ENCODE measurements at places on chromosomes 5 and 9.
A peak's percentile ranks its signal among the peaks of the same experiment; 100 is the strongest.

DNA sequence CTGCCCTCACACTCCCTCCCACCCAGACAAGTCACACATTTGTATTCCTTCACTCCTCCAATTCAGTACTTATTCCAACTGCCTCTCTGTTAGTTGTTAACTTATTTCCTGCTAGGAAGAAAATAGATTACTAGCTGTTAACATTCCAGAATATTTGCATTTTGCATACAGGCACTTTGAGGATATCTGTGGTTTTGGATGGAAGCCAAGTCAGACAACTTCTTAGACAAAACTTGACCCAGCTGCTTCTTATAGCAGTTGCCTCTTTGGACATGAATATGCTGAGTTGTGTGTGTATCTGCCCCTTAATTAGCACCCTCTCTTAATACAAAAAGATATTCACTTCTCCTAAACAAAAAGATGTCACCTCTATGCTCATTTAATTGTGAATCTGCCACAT lies 1280.6 kb upstream of the ACO1 start:
- no peak for DNase-seq

DNA sequence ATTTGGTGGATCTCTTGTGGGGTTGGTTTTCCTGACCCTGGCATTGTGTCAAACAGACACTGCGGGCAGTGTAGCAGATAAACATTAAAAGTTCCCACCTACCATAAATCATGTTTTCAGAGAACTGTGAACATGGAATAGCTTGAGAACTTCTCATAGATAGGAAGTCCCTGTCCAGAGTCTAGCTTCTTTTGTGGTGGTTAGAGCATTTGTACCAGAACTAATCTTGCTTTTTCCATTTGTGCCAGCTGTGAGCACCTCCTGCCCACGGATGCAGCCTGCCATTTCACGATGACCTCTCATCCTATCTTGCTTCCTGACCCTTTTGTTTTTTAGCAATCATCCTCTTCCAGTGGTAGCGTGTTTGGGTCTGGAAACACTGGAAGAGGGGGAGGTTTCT lies 61.4 kb downstream of the FAM78A start:
- DNase-seq: no peak

GRCh38 chr5:87347272-87347671 lies 65.5 kb downstream of the CCNH start:
- DNase-seq: no peak

- DNase-seq: no peak
Observed at GRCh38 chr9:100525563-100525962, 52.3 kb upstream of the CAVIN4 start.

- no peak for DNase-seq
Observed at GRCh38 chr5:31962351-31962751, 211.8 kb downstream of the GOLPH3 start.

DNA sequence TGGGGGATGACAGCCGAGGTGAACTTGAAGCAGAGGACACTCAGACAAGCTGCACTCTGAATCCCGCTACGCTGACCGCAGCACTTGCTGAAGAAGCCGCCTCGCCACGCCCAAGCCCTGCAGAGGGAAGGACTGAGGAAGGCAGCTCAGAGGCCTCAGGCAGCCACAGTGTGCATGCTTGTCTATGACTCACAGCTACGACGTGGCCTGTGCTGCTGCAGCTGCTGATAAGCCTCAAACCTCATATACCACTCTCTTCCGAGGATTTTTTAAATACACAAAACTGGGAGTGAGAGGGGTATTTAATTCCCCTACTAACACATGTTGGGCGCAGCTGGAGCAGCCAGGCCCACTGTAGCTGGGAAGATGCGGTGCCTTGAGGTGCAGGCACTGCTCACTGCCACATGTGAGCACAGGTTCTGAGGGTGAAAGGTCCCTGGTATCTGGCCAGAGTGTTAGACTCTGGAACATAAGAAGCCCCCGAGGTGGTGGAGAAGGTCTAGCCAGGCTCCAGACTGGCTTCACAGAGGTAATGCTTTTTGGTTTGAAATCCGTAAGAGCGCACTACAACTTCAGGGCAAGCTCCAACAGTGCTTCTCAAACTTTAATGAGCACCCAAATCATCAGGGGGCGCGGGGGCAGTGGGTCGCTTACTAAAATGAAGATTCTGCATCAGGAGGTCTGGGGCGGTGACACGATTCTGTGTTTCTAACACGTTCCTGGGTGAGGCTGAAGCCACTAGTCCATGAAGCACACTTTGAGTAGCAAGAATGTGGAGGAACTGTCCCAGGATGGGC lies 196.8 kb downstream of the AUH start:
- DNase-seq: peak; percentile 55

GRCh38 chr9:113584428-113585084 lies 121.0 kb downstream of the RGS3 start:
- no peak for DNase-seq

DNA sequence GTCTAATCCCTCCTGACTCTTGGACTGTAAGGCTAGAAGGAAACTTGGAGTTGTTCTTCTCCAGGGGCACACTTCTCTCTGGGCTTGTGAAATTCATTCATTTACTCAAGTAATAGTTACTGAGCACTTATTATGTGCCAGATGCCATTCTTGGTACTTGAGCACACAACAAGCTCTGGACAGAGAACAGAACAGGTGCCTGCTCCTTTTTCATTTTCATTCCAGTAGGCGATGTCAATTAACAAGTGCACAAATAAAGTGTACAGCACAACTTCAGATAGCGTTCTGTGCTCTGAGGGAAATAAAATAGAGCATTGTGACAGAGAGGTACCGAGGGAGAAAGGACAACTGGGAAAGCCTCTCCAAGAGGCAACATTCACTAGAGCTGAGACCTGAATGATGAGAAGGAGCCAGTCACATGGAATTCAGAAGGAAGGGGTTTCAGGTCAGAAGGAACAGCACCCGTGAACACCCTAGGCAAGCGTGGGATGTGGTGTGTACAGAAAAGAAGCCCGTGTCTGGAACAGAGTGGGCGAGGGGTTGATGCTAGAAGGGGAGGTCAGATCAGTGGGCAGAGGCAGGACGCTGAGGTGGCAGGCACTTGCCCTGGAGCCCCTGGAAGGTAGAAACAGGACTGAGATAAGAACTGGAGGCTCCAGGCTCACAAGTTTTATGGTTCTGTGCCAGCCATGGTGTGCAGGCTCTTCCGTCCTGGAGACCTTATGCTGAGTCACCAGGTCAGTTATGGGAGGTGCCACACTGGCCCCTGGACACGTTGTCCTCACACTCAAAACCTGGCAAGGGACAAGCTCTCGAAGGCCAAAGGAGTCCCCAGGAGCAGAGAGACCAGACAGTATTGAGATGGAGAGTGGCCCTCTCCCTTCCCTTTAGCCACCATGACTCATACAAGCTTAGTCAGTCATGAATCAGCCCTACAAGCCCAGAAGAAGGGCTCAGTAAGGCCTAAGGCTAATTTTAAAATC lies 7.2 kb upstream of the ABLIM3 start:
- no peak for DNase-seq

- DNase-seq: peak; percentile 63
Observed at GRCh38 chr5:178279723-178280438, 47.3 kb upstream of the PHYKPL start.

- no peak for DNase-seq
Observed at GRCh38 chr9:13166996-13167395, 112.5 kb downstream of the MPDZ start.

- no peak for DNase-seq
Observed at GRCh38 chr9:70517926-70518610, 103.6 kb upstream of the KLF9 start.

DNA sequence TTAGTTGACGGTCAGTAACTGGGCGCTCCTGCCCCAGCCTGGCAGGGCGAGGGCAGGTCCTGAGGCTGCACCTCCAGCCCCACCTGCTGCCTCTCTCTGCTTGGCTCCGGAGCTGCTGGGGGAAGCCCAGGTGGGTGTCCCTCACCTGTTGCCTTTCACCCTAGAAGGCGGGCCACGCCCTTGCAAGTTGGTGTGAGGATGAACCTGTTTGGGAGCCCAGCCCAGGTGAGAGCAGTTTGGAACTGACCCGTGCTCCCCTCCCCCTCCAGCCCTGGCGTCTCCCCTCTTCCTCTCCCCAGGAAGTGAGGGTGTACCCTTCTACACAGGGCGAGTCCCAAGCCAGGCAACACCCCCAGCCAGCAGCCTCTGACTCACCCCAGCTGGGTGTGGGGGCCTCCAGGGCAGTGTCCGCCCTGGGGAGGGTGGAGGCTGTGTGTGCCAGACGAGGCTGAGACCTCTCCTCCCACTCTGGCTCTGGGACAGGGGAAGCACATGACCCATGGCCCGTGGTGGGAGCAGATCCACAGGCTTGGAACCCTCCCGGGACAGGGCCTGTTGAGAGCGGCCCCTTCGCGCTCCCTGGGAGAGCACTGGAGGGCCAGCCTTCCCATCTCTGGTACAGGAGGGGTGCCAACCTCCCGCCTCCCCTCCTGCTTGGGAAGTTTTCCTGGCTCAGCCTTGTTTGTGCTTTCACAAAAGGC lies 10.4 kb downstream of the LRRC8A start:
- no peak for DNase-seq

- DNase-seq: peak; percentile 31
Observed at GRCh38 chr5:32443541-32444430, 754 bp downstream of the ZFR start.

DNA sequence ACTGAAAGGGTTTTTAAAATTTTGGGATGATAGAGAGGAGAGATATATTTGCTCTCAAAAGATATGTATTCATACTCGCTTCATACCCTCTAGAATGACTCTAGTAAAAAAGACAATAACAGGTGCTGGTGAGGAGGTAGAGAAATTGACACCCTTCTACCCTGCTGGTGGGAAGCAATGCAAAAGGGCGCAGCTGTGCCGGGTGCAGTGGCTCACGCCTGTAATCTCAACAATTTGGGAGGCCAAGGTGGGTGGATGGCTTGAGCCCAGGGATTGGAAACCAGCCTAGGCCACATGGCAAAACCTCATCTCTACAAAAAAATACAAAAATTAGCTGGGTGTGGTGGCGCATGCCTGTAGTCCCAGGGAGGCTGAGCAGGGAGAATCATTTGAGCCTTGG lies 33.9 kb upstream of the NXNL2 start:
- DNase-seq: no peak

DNA sequence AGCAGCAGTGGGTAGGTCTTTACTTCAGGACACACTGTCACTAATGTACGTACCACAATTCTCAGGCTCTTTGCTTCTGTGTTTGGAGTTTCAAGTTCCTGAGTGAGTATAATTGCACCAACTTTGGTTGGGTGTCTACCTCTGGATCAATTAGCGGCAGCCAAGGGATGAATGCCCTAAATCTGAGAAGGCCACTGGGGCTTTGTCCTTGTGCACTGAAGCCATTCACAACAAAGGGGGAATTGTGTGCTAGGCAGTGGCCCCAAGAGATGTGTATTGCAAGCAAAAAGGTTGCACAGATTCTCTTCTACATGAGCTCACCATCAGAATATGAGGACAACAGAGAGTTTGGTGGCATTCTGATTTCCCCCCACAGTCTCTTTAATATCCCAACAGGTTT lies 3.9 kb upstream of the PHF24 start:
- DNase-seq: no peak

GRCh38 chr9:115941561-115942315 lies 211.9 kb upstream of the PAPPA start:
- DNase-seq: no peak

DNA sequence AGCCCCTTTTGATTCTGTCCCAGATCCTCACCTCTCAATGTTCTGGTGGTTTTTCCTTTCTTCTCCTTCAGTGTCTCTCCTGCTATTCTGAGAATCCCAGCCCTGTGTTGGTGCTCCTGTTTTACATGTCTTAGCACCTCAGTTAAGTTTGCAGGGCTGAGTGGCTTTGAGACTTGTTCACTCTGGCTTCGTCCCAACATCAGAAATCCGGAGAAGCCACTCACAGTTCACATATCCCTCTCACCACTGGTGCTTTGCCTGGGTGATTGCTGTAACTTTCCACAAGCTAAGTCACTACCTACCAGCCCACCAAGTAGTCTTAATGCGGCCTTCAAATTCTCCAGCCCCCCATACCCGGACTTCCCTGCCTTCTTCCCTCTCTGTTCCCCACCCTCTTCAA lies 40.2 kb downstream of the CYFIP2 start:
- no peak for DNase-seq

DNA sequence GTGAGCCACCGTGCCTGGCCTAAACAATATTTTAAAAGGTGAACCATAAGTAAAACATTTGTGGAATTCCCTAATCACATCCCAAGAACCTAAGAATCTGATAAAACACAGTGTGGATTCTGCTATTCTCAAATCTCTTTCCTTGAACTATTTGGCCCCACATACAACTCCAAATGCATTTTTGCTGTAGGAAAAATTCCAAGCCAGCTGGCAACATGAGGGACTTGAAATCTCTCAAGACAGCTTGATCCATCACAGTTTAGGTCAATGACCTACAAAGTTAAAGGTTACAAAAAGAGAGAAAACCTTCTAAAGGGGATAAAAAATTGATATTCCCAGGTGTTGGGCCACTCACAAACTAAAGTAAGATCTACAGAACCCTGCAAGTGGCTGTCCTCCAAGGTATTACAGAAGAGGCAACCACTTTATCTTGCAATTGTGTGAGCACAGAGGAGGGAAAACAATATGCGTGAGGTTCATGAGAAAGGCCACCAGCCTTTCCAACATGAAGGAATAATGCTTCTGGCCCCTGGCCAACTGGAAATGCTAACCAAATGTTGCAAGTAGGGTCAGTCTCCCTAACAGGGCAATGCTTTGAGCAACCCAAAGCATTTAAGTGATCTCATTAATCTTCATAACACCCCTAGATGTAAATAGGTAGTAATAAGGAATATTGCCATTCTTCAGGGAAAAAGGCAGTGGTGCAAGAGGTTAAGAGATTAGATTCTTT lies 221.4 kb downstream of the SEMA5A start:
- no peak for DNase-seq

DNA sequence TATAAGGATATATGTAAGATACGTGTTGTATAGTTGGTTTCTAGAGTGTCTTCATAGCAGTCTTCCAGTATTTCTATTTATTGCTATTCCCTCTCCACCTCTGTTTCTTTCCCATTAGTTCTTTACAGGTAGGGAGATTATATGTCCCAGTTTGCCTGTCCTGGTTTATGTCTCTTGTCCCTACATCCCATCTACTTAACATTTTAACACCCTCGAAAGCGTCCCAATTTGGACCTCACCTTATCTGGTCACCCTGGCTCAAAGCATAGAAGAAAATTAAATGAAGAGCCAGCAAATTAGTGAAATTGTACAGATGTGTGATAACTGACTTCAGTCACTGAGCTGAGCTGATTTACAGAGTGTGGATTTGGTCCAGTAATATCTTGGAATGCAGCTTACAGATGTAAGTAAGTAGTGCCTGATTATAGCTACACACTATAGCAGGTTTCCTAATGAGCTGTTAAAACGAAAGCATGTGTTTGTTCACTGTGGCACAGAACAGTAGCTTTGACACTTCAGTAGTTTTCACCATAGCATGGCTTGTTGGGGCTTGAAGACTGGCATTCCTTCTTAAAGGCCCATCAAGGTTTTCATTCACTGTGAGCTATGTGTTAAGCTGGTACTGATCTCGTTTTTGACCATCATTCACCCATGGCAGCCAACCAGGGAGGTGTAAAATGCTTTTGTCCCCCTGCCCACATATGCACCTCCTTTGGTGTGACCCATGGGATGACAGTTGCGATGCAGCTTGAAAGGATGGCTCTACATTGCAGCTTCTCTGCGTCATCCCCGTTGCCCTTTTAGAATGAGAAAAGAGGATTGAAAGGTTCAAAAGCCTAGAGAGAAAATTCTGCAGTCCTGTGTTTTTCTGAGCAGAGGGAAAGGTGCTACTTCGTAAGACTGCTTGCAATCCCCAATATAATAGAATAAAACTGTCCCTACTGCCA lies 192.1 kb upstream of the DMRT1 start:
- DNase-seq: no peak

All from stimulated activated CD4-positive, alpha-beta T cell treated with anti-CD3 and anti-CD28 coated beads, Interleukin-4, amount 100 ng/mL, for 4 hours (primary cell).